ENCODE measurements at places on chromosomes 7 and 10.
A peak's percentile ranks its signal among the peaks of the same experiment; 100 is the strongest.

DNA sequence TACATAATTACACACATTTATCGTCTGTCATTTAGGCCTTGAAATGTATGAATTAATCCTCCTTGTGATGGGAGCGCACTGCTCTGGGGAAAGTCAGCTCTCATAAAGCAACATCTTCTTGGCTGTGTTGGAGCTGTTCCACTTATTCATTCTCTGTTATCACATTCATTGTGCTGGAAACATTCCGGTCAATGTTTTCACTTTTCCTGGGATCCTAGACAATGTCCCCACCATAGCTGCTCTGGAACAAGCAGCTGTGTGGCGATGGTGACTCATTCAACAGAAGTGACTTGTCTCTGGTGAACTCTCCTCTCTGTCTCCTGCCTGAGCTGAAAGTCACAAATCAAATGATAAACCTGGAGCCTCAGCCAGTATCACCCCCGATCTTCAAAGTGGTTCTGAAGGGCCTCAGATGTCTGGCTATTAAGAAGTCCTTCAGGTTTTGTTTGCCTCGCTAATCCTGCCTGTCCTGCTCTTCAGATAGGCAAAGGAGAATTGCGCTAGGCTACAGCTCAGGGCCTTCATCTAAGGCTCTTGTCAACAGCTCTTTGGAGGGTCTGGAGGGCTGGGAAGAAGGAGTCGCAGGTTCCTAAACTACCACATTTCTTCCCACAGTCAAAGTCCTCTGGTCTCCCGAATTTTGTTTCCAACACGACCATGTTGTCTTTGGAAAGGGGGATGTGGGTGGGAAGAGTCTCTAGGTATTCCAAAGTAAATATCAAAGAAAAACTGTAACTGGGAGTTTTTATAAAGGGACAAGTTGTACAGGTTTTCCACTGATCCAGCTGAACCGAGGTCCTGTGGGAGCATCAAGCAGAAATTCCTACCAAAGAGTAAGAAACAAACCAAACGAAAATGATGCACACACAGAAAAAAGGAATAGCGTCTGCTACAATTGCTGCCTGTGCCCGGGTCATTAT, 29.3 kb downstream of the KLF6 start:
- DNase-seq: peak; percentile 57

- DNase-seq: no peak
These were observed 880.9 kb downstream of the ANKRD7 start for GRCh38 chr7:119105381-119105780.

DNA sequence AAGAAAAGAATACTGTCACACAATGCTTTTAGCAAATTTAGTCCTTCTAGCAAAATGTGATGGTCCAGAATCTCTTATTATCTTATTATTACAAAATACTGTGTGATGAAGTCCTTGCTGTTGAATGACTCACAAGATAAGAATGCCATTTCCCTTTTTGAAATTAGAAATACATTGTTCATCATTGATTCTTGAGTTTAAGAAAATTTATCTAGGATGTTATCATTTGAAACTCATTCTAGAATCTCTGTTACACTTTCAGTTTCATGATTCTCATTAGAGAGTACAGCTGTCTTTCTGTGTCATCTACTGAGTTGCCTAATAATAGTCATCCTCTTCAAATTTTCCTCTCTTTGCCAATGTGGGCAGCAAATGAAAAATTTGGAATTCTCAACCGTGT, 9.6 kb downstream of the ZKSCAN5 start:
- DNase-seq: peak; percentile 18

DNA sequence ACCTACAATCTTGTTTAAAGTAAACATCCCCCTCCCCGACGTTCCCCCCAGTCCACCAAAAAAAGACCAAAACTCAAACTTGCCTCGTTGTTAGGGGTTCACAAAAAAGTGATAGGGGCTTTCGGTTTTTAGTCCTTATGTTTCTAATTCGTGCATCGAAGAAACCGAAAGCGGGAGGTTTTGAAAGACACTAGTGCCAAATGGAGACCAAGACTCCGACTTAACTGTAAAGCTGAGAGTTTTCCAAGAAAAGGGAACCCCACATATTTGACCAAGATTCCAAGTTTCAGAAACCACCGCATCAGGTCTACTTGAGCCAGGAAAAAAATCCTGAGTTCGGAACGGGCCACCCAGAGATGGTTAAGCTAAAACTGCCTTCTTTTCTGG, 534 bp downstream of the PSMA2 start:
- DNase-seq: no peak

GRCh38 chr7:85102813-85103350, 84.0 kb downstream of the SEMA3D start:
- no peak for DNase-seq

GRCh38 chr7:133364959-133365690, 112.2 kb downstream of the EXOC4 start:
- DNase-seq: peak; percentile 10

- no peak for DNase-seq
These were observed 233.4 kb upstream of the SLC26A5 start for GRCh38 chr7:103679151-103680132.

GRCh38 chr7:71868797-71869196, 543.3 kb downstream of the CALN1 start:
- peak; percentile 44 for DNase-seq

- DNase-seq: no peak
These were observed 184.7 kb downstream of the CHCHD3 start for GRCh38 chr7:132897093-132897687.

DNA sequence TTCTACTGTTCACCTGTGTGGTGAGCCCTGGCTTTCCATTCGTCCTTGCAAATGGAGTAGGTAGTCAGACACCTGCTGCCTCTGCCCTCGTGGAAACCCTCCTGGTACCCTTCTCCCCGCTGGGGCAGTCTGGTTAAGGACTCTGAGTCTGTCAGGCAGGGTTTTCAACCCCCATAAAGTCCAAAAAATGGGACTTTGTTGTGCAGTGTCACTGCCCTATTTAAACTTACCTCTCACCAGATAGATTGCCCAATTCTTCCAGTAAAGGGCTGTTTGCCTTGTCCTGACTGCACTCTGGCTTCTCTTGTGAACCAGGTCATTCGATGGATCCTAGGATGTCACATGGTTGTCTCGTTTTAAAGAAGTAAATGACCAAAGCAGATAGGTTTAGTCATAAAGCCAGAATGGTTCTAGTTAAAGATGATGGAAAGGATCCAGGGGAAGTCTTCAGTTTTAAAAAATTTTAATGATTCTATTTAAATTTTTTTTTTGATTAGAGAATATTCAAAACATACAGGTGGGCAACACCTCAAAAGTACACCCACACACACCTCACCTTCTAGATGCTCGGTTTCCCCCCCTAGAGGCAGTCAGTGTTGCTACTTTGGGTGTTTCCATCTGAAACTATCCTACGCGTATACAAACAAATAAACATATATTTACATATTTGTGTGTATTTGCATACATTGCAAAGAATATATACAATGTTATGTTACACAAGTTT, 22.0 kb downstream of the TMEM176B start:
- DNase-seq: no peak

- DNase-seq: no peak
These were observed 169.5 kb downstream of the DNAJB6 start for GRCh38 chr7:157506268-157506667.

- no peak for DNase-seq
These were observed 128.4 kb upstream of the PLPP4 start for GRCh38 chr10:120328647-120329046.

DNA sequence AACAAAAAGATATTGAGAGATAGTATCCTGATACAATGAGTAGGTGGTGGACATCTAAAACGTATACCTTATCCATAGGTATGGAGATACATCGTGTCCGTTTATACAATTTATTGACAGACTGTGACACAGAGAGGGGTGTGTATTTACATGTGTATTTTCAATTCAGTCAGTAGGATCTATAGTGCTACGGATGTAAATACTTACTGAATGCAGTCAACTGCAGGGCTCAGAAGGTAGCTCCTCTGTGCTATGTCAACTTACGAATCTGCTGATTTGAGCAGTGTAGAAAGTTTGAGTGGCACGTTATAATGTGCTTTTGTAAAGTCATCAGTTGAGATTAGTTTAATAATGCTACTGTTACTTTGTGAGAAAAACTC, 626 bp downstream of the ZNF804B start:
- no peak for DNase-seq

GRCh38 chr7:93958651-93959050, 37.1 kb downstream of the GNG11 start:
- DNase-seq: no peak

GRCh38 chr10:131645756-131646155, 255.1 kb upstream of the PPP2R2D start:
- DNase-seq: no peak

DNA sequence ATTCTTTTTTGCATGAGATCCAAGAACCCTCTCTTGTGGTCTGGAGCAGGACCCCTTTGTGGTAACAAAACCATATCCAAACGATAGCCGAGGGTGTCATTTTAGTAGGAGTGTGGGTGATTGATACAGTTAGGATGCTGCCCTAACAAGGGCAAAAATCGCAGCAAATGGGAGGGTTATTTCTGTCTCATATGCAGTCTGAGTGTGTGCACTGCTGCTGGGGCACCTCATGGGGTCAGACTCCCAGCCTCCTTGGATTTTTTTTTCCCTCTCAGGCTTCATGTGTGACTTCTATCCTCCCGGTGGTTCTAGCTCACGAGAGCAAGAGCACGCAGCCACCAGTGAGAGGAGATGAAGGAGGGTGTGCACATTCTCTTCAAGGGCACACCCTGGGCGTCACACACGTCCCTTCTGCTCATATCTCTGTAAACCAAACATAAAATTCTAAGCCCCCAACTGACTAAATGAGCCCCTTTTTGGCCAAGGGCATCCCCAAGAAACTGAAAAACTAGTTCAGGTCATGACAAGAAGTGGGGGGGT, 28.6 kb upstream of the IL15RA start:
- DNase-seq: no peak
